GDM1 (cell line): ENCODE measurements at places on chromosomes 4 and X.

DNA sequence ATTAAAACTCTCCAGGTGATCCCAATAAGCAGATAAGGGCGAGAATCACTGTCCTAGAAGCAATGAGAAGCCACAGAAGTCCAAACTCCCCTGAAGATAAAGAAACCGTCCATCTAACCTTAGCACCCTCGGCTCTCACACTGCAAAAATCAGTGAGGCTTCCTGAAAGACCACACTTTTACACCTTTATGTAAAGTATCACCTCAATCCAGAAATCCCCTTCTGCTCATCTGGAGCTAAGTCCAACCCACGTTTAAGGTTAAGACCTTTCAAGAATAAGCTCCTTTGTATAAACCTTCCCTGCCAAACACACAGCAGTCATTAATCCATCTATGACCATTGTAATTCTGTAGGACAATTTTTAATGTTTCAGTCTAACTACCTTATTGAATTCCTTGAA is 41.7 kb downstream of the LIN54 start:
- no peak for DNase-seq

- no peak for DNase-seq
Measured at GRCh38 chr4:176323511-176324160, 3.9 kb downstream of the SPCS3 start.

DNA sequence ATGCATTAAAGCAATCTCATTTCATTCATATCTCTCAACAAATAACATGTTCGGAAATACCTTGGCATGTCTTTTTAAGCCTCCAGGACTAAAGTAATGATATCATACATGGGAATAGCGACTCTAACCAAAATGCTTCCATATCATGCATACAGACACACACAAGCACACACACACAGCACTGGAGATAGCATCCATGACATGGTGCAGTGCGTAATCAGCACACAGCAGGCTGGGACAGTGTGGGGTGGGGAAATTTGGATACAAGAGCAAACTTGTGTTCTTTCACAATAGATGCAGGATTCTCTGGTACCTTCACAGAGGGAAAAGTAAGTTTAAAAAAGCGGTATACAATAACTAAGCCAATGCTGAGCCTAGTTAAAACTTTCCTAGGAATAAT is 132.3 kb upstream of the HPGD start:
- DNase-seq, result no peak

DNA sequence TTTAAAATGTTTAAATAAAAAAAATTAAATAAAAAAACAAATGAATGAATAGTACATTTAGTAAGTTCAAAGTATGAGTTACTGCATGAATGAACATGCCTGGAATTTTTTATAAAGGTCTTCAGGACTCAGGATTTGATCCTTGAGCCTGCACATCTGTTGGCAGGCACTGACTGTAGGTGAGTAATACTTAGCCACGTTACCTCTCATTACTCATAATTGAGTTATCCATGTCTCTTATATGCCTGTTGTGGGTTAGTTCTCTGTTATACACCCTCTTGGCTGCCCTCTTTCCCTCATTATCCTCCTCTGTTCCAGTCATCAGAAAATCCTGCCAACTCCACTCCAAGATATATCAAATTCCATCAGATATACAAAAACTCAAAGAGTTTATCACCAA is 276.0 kb downstream of the FBXW7 start:
- DNase-seq, result no peak

DNA sequence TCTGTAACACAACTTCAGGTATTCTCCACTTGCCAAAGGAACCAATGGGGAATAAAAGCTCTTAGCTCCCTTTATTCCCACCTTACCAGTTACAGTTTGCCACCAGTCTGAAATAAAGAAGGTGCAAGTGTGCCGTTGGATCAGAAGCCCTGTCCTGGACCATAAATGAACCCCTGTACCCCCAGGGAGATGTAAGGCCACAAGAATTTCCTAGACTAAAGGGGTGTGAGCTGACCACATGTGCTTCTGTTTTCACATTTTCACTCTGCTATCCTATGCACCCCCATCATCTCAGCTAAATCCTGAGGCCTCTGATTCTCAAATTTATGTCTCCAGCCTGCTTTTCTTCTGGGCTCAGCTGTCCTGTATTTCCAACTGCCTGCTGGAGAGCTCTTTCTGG is 221.2 kb downstream of the SPRY1 start:
- DNase-seq, result no peak

DNA sequence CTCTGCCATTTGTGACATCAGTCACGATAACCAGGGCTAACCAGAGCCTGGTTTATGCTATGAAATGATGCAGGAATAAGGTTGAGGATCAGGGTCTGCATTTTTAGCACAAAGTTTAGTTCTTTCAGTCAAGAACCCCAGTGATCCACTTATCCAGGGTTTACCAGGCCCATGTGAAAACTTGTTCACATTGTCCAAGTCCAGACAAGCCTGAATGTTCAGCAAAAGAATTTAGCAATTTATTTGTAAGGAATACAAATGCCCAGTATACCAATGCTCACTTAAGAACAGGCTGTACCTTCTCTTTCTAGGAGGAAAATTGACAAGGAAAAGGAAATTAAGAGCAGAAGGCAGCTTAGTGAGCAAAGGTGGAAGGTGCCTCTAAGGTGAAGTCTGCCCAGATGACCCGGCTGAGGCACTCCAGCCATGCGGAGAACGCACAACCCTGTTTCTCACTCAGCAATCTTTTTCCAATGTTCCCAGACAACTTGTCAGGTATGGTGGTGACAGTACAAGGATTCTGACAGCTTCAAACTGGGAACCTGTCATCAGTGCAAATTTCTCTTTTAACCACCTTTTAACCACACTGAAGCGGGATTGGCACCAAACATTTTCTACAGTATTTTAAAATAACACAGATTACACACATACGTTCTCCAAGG is 54.0 kb downstream of the TBC1D9 start:
- DNase-seq, result no peak

GRCh38 chrX:34072906-34073305 is 59.2 kb downstream of the FAM47A start:
- no peak for DNase-seq

DNA sequence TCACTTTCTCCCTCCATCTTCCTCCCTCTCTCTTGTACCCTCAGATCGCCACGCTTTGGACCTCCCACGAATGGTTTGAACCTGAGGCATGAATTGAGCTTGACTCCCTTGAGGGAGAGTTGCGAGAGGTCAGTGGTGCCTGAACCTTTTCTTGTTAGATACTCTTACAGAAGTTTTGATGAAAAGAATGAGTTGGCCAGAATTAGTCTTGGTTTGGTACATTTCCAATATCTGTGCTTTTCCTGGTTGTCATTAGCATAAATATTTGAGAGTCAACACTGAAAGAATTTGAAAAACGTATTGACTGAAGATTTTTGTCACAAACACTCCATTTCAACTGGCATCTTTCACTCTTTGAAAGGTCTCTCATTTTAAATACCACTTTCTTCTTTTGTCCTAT is 510.6 kb upstream of the DIPK2B start:
- no peak for DNase-seq

DNA sequence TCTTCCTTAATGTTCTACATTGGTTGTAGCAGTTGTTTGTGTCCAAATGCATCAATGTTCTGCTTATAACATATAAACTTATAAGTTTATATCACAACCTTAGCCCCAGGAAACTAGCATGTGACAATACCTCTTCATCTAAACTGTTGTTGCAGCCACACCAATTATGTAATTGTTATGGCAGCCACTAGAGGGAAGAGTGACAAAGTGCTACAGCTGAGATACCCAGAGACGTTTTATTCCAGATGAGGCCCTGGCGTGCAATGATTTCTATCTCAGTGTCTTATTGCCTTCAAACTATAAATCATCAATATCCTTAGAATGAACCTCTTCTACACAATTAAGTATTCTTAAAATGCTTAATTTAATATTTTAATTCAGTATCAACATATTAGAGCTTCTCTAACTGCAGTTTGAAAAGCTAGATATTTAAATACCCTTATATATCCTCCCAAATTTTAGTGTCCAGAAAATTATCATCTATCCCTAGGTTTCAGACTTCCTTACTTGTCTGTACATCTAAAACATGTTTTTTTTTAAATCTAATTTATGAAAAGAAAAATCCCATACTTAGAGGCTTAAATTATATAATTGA is 171.6 kb downstream of the PCDH10 start:
- no peak for DNase-seq

DNA sequence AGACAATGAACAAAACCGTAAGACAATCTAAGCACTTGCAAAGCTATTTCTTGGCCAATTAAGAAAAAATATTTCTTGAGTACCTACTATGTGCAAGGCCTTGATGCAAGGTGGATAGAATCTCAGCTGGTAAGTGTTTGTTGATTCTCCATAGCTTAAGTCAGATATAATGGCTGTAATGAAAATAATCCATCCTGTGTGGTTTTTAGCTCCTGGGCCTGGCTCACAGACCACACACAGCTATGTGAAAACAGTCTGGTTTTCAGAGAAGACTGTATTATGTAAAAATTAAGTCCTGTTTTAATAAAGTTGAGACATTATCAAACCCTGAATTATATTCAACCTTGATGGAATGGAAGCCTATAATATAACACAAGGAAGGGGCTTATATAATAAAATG is 7.8 kb upstream of the DDIT4L start:
- no peak for DNase-seq

DNA sequence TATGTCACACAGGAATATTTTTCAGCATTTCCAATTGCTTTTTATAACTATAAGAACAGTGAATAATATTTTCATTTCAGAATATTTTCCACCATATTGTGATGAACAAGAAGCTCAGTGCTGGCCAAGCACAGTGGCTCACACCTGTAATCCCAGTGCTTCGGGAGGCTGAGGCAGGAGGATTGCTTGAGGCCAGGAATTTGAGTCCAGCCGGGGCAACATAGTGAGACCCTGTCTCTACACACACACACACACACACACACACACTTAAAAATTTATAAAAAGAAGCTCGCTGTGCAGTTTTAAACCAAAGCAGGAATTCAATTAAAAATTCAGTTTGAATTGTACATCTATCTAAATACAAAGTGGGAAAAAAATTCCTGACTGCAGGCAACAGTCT is 3.2 kb downstream of the ZFYVE28 start:
- DNase-seq, result no peak

DNA sequence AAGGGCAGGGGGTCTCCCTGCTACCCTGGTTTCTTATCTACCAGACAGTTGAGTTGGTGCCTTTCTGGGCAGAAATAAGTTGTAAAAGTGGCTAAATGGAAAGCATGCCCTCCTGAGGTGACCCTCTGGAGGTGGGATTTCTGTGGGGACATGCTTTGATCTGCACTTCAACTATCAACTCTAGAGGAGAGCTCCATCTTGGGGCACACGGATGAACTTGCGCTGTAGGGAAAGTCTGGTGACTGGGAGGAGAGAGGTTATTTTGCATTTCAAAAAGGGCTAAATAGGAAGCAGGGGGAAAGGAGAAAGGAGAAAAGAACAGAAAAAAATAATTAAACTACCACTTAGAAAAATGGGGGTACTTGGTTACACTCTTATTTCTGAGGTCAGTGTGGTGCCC is 12.7 kb upstream of the RHOXF2B start:
- DNase-seq, result no peak

- DNase-seq, result no peak
Measured at GRCh38 chrX:43743100-43743822, 87.2 kb downstream of the MAOA start.

DNA sequence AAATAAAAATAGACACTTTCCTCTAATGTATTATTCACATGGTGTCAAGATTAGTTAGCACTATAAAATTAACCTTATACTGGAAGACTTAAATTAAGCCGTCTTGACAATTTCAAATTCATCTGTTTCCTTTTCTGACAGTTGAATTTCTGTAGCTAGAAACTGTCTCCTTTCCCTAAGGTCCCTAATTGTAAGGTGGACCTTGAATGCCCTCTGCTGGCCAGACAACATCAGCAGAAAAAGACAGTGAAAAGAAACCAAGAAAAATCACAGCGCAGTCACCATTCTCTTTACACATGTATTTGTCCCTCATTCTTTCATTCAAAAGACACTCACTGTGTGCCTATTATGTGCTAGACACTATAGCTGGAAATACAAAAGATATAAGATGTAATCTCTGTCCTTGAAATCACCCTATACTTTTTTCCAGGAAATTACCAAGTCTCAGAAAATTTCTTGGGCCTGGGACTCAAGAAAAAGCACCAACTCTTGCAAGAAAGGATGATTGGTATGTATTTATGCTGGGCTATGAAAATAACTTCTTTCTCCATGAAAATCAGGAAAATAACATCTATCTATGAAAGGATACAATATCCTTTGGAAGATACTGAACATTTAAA is 32.7 kb upstream of the AMBN start:
- no peak for DNase-seq

DNA sequence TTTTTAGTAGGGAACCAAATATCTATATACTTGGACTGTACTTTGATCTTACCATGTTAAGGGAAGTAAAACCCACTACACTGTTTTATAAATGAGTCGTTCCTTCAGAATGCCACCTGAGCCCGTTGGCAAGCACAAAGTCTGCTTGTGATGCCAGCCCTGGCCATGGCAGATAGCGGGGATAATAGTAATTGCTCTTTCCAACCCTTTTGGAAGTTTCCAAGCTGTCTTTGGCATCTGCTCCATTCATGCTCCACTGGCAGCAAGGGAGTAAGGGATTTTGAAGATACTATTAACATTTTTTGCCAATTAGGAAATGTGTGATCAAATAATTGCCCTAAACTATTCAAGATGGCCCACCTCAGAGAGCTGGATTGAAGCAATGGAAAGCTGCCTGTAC is 689.2 kb upstream of the SLIT2 start:
- no peak for DNase-seq

DNA sequence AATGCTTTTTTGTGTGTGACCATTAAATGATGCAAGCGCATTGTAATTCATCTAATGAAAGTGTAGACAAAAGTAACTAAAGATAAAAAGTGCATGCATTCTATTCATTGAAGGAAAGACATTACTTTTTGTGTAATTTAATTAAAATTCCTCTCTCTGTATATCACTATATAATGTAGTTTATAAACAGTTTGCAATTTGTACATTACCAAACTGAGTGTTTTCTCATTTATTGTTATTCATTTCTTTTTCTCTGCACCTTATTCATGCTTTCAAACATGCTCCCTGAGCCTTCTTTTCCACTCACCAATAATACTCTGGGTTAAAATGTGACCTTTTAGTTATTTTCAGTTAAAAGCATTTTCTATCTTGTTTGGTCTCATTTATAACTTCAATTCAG is 713.7 kb upstream of the AADAT start:
- no peak for DNase-seq

DNA sequence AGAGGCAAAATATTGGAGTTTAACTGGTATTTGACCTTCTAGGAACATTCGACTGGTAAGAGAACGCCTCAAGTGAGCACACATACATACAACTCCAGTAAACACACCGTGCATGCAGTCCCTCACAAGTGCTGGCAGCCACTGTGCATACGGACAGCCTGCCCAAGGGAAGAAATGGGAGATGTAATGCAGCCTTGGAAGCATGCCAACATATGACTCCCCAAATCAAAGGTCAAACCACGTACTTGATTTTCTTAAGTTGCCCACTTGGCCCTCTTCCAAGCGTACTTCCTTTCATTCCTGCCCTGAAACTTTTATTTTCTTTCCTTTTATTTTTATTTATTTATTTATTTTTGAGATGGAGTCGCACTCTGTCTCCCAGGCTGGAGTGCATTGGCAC is 206.6 kb downstream of the SPRY1 start:
- no peak for DNase-seq

GRCh38 chr4:61220556-61220955 is 20.4 kb downstream of the ADGRL3 start:
- DNase-seq, result no peak
